ENCODE measurements at places on chromosomes 3 and 15.

DNA sequence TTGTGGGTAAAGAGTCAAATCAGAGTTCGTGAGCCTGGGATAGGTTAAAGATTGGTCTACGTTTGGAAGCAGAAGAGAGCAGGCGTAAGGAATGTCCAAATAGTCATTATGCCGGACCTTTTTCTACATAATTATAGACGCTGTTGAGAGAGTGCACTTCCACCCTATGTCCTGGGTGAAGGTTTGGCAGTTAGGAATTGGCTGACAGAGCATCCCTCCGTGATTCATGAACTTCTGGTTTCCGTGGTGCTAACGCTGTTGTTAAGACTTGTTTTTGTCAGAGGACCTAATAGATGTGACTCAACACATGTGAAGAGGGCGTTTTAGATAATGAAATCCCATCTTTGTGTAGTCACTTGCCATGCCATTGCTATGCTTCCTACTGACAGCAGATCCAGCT, 1.1 kb downstream of the EAF1 start:
- DNase-seq: no peak

DNA sequence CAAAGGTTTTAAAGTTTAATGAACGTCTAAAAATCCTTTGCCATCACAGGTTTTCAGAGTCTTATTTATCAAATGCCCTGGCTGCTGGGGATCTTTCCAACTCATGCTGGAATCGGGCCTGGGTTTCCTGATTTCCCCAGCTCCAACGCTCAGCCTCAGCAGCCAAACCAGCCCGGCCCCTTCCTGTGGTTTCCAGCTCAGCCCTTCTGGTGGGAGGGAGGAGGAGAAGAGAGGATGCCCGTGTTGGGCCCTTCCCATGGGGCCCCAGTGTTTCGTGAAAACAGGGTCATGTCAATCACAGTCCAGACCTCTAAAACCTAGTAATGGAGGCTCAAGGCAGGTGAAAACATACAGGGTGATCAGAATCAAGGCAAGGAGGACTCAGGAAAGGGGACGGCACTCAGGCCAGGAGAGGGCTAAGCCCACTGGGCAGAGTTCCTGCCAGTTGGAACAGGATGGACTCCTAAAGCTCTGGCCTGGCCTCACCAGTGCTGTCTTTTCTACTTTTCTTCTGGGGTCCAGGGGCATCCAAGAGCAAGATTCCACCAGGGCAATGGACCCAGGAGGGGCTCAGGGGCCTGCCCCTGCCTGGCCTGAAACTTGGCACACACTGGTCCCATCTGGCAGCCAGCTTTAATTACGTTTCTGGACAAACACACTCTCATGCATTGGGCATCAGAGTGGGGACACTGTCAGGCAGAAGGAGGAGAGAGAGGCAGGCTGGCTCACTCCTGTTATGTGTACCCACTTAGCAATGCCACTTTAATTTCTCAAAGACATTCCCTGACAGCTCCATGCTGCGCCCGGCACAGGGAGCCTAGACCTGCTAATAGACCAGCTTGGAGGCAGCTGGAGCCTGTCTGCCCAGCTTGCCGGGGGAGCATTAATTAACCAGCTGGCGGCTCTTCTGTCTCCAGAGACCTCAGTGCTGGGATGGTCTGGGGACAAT, 194.6 kb downstream of the FAM43A start:
- no peak for DNase-seq

DNA sequence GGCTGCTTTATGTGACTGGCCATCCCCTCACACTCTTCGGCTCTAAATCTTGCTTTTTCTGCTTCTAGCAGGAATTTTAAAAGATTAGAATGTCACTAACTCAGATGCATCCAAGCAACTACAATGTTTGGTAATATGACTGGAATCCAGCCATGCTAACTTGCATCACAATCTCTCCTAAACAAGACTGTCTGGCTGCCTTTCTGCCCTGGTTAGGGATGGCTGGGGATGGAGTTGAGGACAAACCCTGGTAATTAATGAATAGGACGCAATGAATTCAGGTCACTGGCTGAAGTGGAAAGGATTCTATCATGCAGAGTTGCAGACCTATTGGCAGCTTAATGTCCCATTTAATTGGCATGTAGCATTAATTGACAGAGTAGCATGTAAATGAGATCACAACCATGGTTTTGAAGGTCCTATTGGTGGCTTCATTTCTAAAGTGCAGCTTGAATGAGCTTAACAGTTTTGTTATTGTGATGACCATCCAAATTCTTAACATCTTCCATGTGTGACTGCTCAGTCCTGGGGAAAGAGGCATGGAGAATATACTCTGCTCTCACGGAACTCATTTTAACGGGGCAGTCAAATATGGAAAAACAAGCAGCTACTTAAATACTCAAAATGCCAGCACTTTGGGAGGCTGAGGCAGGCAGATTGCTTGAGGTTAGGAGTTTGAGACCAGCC, 21.7 kb downstream of the NMNAT3 start:
- DNase-seq: no peak

DNA sequence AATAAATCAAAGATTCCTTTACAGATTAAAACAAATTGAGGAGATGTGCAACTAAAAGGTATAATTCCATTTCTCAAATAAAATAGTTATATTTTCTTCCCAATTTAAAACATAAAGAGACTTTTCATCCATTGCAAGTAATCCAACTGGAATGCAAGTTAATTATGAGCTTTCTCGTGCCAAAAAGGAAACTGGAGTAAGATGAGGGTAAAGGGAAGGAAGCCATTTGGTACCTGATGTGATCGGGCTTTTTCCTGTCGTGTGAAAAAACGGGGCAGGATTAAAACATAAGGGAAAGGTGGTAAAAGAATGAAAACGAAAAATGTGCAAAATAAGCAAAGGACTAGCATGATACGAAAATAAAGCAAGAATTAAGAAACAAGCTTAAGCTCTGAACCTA, 41.8 kb upstream of the XXYLT1 start:
- no peak for DNase-seq

- no peak for DNase-seq
Measured at GRCh38 chr15:91528801-91529200, 324.7 kb upstream of the SLCO3A1 start.

GRCh38 chr3:149414557-149415231, 37.2 kb upstream of the TM4SF1 start:
- DNase-seq: no peak

DNA sequence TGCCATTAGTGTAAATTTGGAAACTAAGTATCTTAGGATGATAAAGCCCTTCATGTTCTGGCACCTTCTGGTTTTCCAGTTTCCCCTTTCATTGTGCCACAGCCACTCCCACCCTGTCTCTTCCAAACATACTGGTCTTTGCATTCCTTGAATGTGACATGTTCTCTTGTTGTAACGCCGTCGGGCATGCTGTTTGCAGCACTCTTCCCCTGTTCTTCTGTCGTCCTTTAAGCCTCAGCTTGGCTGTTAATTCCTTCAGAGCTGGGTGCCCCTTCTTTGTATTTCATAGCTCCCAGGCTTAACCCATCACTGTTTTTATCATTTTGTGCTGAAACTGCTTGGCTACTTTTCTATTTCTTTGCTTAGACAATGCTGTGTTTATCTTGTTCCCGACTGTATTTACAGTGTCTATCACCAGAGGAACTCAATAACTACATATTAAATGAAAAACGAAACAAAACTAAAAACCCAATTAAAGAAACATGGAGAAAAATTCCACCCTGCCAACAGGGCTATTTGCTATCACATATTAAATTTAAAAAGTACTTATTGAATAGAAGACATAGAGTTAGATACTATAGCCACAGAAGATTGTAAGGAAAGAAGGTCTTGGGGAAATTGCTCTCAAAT, 95.4 kb upstream of the KCNAB1 start:
- DNase-seq: no peak

DNA sequence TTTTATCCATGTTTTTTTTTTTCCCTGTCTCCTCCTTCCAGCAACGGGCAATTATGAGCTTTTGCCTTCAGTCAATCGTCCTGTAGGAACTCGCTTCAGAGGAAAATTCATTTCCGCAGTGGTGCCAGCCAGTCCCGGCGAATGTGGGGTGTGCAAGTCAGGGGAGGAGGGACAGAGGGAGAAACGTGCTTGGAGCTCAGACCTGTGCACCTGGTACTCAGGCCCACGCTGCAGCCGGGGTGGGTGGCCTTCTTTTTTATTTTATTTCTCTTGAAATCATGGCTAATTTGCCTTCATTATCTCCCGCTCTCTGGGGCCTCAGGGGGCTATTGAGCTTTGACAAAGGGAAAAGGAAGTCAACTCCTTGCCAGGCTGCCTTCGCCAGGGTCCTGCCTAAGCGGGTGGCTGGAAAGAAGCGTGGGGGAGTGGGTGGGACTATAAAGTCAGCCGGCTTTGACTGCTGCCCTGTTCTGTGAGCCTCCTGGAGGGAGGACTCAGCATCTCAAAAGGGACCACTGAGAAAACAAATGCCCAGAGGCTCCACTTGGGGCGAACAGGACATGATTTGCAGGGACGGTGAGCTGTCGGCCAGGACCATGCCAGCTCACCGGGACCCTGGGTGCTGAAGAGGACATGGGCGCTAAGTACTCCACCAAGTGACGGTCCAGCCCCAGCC, 5.5 kb downstream of the GRIP2 start:
- no peak for DNase-seq

DNA sequence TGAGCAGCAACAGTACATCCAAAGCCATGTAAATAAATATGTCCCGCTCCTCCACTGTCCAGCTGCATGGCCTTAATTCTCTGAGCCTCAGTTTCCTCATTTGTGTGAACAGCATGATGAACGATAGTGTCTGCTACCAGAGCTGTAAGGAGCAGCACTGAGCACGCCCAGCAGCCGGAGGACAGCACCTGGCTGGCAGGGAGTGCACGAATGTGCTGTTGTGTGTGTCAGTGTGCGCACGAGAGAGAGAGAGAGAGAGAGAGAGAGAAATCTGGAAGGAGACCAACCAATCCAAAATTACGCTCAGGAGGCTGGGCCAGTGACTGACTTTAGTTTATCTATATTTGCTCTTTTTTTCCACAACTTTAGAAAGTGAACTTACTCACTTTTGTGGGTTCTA, 26.6 kb upstream of the PLXNA1 start:
- DNase-seq: no peak

DNA sequence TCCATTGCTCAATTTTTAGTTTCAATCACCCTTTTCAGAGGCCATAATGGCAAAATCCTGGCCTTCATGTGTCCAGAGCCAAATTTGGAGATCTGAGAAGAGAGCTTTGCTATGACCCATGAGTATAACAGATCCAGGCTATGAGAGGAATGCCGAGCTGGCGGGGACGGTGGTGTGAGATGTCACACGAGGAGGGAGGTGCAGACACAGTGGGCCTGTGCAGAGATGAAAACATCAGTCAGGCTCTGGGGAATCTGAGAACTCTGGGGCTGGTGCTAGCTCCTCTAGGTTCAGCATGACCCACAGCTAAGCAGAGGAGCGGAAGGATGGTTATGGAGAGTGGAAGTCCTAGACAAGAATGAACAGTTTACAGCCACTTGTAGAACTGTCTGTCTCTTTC, 398.3 kb upstream of the ATP10A start:
- DNase-seq: no peak

DNA sequence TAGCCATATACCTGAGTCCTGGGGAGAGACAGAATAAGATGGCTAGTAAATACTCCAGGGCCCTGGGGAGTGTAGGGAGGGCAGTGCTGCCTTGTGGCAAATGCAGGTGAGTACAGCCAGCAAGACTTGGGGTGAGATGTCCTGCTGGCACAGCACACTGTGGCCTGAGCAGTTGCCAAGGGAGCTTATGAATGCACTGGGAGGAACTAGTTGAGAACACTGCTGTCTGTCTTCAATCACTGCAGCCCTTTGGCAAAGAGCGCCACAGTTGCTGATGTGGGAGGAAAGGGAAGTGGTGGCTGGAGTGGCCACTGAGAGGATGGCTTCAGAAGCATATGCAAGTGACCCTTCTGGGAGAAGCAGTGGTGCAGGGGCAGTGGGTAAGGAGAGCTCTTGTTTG, 264.6 kb downstream of the RORA start:
- no peak for DNase-seq

GRCh38 chr15:91408476-91409076, 308.5 kb downstream of the SV2B start:
- DNase-seq: no peak

DNA sequence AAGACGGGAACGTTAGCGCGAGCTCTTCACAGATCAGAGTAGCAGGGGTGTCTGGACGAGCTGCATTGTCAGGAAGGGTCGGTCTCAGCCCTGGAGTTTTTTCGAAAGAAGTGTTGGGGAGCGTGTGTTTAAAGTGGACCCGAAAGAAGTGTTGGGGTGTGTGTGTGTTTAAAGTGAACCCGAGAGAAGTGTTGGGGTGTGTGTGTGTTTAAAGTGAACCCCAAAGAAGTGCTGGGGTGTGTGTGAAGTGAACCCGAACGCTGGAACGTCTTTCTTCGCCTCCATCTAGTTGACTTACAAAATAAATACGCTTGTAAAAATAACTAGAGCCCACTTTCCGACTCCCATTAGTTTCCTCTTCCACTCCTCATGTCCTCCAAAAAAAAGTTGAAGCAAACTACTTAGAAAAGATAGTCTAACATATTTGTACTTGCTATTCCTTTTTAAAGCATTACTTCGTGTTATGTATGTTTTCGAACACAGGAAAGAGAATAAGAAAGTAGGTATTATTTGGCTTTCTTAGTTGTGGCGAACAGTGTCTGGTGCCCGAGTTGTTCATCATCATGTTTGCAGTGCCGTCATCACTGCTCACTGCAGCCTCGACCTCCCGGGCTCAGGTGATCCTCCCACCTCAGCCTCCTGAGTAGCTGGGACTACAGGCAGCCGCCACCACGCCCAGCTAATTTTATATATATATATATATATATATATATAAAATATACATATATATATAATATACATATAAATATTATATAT, 1.0 kb downstream of the LRCH3 start:
- DNase-seq: no peak

DNA sequence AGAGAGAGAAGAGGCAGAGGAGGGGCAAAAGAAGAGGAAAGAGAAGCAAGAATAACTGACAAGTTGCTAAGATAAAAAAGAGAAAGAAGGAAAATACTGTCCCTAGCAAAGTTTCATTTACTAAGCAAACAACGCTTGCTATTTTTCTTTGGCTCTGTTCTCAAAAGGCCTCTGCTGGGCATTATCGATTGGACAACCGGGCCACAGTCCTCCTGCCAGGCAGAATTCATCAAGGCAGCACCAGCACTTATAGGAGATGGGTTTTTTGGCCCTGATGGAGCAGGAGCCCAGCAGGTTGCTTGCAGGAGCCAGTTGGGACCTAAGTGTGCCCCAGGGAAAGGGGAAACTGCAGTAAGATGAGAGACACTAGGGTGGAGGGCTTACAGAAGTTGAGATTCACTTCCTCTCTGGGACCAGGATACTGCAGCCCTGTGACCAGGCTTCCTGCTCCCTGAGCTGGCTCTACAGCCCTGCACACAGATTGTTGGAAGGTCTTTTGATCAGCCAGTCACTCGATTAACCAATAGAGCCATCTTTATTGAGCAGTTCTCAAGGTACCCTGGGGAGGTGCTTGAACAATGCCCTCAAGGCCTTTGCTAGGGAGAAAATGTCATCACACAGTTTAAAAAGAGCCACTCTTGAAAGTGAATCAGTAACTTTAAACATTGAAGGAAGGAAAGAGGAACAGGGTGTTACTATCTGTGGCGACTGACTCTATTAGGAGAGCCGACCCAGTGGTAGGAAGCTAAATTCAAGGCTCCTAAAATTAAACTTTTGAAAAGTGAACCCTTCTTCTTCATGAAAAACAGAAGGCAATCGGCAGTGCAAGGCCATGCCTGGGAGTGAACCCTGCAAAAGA, 28.8 kb upstream of the GLCE start:
- no peak for DNase-seq

Measured in stimulated activated CD4-positive, alpha-beta T cell treated with anti-CD3 and anti-CD28 coated beads, Interleukin-15, amount 100 ng/mL, for 1 hour (primary cell).